ENCODE measurements at places on chromosomes 16 and 17.
A peak's percentile ranks its signal among the peaks of the same experiment; 100 is the strongest.

DNA sequence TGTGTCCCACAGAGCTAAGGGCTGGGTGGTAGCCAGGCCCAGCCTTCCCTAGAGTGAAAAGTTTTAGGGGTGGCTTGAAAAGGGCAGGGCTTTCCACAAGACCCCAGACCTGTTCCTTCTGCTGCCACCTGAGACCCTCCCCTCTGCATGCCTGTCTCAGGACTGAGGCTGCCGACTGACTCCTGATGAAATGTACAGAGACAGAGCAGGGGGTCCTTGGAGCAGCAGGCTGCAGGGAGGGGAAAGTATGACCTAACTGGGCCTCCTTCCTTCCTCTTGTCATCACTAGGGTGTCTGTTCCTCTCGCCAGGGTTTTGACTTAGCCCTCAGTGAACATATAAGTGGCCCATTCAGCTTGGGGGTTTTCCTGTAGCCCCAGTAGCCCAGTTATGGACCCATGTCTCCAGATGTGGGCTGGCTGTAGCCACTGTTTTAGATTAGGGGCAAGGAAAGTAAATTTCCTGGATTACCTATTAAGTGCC is 14.9 kb upstream of the NFATC3 start:
- DNase-seq: no peak

- no peak for DNase-seq
These were observed 7.3 kb upstream of the CMTM3 start for GRCh38 chr16:66596986-66597848.

DNA sequence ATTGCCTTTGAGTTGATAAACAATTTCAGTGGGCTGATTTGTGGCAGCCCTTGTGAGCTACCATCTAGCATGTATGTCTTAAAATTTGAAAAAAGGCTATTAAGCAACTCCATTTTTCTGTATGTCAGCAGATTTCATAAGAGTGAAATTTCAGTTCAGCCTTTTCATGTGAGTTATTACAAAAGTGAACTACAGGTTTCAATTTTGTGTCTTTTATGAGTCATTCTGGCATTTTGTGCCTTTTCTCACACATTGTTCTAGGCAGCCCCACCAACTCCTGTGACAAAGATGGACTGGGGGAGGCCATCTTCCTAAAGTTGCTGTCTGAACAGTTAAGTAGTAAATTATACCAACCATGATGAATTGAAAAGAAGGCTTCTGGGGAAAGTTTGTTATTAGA is 52.1 kb downstream of the USP10 start:
- DNase-seq: peak; percentile 52

GRCh38 chr17:77231076-77231871 is 90.5 kb downstream of the SEC14L1 start:
- DNase-seq: no peak

DNA sequence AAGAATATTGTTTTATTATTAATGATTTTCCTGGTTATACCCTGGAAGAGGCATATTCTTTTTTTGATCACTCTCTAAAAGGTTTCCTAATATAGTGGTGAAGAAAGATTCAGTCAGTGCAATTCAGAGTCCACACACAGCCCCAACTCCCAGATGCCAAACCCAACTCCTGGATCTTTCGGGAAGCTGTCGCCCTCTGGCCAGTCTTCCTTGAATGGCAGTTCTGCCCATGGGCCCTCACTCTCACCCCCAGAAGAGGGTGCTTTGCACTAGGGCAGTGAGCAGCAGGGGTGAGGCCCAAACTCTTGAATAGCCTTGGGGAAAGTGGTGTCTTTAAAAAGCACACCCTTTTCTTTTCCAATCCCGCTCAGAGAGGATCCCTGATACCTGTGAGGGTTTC is 11.0 kb downstream of the KRT32 start:
- DNase-seq: no peak

DNA sequence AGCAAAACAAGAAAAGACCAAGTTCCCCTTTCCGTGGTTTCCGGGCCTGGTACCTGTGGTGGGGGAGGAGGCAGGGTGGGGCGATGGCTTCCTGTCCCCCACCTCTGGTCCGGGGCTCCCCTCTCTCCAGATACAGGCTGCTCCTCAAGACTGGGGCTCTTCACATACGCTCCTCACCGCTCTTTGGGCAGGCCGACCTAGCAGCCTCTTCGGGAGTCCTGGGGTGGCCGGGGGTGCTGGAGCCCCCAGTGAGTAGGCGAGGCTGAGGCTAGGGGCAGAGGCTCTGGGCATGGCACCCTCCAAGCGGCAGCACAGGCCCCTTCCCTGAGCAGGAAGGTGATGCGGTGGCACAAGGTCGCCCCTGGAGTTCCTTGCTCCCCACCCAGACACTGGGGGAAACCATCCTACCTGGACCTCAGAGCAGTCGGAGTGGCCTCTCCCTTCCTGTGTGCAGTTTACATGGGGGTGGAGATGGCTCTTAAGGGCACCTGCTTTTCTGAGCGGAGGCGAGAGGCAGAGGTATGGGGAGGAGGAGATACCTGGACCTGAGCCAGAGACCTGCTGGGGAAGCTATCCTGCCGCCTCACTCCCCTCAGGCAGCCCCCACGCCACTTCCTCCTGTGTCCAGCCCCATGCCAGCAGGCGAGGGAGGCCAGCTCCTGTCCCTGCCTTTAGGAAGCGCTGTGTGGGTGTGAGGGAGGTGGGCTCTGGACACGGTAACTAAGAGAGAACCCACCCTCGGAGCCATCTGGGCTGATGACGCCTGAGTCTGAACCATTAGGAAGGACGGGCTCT is 891 bp downstream of the CORO1A start:
- DNase-seq: peak; percentile 87

DNA sequence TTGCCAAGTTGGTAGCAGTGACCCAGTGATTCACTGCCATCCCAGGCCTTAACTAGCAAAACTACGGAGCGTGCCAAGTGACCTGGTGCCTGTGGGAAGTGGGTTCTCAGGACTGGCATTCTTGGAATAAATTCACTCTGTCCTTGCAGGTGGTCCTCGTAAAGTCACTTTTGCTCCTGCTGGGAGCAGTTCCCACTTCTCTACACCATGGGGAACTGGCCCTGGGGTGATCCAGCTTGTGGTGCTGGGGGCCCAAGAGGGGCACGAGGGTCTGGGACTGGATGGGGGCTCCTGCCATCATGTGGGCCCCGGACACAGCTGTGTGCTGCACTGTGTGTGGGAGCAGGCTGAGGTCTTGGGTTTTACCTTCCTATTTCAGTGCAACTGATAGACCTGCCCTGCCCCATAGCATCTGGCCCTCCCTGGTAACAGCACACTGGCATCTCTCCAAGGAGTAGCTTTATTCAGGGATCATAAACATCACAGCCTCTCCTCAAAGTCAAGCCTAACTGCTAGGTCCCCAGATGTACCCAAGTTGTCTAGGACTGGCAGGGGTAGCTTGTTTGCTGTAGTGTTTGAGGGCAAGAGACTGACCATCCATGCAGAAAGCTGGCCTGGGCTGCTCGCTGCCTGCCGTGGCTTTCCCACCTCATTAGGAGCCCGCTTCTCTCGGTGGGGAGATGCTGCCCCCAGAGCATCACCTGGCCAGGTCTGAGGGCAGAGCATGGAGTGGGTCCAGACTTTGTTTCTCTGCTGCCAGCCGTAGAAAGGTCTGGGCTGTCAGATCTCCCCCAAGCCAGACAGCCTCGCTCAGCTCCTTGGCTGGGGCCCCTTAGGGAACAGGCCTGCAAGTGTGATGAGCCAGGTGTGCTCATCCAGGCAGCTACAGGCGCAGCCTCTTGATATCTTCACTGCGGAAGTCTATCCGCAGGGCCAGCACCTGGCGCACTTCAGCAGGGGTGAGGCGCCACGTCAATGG is 26.0 kb downstream of the FCSK start:
- DNase-seq: no peak

GRCh38 chr17:17648762-17649161 is 32.5 kb upstream of the RAI1 start:
- no peak for DNase-seq

DNA sequence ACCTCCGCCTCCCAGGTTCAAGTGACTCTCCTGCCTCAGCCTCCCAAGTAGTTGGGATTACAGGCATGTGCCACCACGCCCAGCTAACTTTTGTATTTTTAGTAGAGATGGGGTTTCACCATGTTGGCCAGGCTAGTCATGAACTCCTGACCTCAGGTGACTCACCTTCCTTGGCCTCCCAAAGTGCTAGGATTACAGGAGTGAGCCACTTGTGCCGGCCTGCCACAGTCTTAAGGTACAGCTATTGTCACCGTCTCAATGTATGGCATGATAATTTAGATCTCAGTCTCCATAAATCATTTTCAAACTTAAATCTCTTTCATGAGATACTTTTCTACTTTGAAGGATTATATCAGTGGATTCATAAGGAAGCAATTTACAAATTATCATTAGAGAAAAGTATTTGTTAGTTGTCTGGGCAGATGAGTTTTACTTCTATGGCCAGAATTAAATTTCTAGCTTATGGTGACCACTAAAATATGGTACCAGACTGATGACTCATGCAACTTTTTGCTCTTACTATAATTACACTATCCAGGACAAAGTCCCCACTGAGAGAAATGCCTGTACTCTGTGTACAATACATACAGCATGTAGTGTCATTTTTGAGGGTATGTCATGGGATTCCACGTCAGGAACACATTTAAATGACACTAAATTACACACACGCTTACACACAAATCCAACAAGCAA is 1230.3 kb upstream of the GOT2 start:
- no peak for DNase-seq

DNA sequence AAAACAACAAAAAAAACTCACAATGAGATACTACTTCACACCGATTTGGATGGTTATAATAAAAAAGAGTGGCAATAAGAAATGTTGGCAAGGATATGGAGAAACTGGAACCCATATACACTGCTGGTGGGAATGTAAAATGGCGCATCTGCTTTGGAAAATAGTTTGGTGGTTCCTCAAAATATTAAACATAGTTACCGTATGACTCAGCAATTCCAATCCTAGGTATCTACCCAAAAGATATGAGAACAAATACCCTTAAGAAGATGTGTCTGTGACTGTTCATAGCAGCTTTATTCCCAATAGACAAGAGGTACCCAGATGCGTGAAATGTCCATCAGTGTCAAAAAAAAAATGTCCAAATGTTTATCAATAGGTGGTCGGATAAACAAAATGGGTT is 7.2 kb downstream of the CPPED1 start:
- DNase-seq: no peak

DNA sequence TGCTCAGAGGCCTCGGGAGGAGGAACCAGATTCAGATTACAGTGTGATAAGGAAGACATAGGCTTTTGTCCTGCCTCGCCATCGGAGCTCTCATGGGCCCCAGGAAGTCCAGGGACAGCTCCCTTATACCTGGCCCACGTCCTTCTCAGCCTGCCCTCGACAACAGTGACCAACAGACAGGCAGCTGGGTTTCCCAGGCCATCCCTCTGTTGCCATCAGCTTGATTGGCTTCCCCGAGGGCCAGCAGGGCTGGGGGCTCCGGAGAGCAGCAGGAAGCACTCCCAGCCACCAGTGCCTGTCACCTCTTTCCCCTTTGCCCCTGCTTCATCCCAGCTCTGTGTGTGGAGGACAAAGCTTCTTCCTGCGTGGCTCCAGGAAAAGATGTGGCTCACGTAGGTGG is 17.6 kb downstream of the CD300A start:
- no peak for DNase-seq

GRCh38 chr16:35725949-35726348 is 2266.5 kb downstream of the TP53TG3F start:
- no peak for DNase-seq

DNA sequence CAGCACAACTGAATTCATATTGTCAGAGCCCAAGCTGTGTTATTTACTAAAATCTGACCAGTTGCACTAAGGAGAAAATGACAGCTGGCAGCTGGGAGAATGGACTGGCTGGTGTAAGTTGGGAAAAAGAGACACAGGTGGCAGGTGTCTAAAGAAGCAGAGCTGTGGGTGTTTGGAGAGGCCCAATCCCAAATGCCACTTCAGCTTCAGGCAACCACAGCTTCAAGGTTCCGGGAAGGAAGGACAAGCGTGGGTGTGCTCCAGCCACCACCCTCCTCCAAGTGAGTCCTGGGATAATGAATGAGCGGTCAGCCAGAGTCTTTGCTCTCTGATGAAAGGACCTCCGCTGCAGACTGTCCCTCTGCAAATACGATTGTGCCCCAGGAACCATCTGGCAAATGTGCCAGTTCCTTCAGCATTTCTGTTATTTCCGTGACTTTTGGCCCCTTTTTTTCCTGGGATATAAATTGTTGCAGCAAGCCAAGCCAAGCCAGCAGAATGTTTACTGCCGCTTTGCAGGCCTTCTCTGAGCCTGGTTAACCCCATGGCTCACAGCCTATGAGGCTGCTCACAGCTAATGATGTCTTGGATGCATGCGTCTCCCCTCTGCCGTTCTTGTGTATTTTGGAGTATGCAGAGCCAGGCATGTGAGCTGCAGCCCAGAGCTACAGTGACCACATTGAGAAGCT is 9.5 kb upstream of the RHBDL3 start:
- DNase-seq: no peak
